Spinal cord (tissue), 10 donors: ENCODE measurements at places on chromosomes 7 and 10. TPM values are rescaled to one million over a fixed set of nuclear protein-coding genes. Genes with fewer than 3 reads are reported as not detected.

R3HCC1L gene
- 9.5 TPM for polyA plus RNA-seq

ZNF282 gene
- polyA plus RNA-seq = 35.0 TPM

TMEM270 gene
- not detected for polyA plus RNA-seq

TRIL gene
- polyA plus RNA-seq = 66.0 TPM

GPNMB gene
- polyA plus RNA-seq = 10.7 TPM

RPEL1 gene
- not detected for polyA plus RNA-seq

ITIH2 gene
- 28.7 TPM for polyA plus RNA-seq

GOLGA7B gene
- 42.7 TPM for polyA plus RNA-seq

VWA2 gene
- polyA plus RNA-seq = 4.7 TPM

ZNF485 gene
- polyA plus RNA-seq = 4.0 TPM

SKAP2 gene
- polyA plus RNA-seq = 47.4 TPM

DNA sequence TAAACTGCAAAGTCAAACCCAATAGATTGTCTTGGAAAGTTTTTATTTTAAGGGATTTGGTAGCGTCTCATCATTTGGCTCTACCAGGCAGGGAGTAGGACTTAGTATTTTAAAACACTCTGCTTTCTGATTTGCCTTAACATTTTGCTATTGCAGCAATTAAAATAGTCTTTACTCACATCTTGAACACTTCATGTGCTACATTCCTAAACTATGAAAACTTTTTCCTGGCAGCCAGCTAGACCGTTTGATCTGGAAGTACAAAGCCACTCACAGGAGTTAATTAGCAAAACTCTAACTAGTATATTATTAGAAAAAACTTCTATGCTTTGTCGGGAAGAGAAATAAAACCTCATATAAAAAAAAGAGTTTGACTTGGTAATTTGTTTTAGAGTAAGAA, 111.4 kb downstream of the TFPI2 start:
- no peak for DNase-seq
- H3K27me3 ChIP-seq = no peaks in the 10 kb centered on the region
- no peaks in the 10 kb centered on the region for H3K36me3 ChIP-seq
- H3K4me1 ChIP-seq = no peaks in the 10 kb centered on the region

- no peak overlapping the region for H3K27ac ChIP-seq
- no peaks in the 10 kb centered on the region for H3K4me1 ChIP-seq
- no peak overlapping the region for H3K4me3 ChIP-seq
- DNase-seq = no peak
- H3K27me3 ChIP-seq = no peaks in the 10 kb centered on the region
- no peaks in the 10 kb centered on the region for H3K36me3 ChIP-seq
Observed at GRCh38 chr7:144820552-144820951, 15.3 kb downstream of the TPK1 start.

- H3K27ac ChIP-seq = no peak overlapping the region
- H3K36me3 ChIP-seq = no peaks in the 10 kb centered on the region
- H3K27me3 ChIP-seq = no peaks in the 10 kb centered on the region
- DNase-seq = no peak
Observed at GRCh38 chr7:13725591-13725990, 263.9 kb downstream of the ETV1 start.

- H3K36me3 ChIP-seq = no peaks in the 10 kb centered on the region
- peaks cover 16% of the 10 kb centered on the region for H3K4me1 ChIP-seq
- no peaks in the 10 kb centered on the region for H3K27me3 ChIP-seq
- H3K27ac ChIP-seq = no peak overlapping the region
- DNase-seq = no peak
Observed at GRCh38 chr7:55526770-55527169, 45.5 kb downstream of the VOPP1 start.

DNA sequence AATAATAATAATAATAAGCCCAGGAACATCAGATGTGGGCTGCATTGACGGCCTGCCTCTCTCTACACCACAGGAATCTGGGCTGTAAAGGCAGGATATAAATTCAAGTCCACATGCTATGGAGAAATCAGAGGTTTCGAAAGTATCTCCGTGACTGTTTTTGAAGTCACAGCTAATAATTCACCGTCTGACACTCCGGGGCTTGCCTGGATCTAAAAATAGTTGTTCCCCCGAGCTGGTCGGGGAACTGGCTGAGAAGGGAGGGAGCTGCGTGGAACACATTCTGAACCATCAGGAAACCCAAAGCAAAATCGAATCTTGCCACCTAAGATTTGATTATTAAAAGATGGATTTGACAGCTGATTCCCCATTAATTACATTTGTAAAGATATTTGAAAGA, 35.4 kb downstream of the KLF6 start:
- H3K27ac ChIP-seq = peak overlapping the region; percentile 36
- peak; percentile 40 for DNase-seq
- no peaks in the 10 kb centered on the region for H3K27me3 ChIP-seq
- peaks cover 10% of the 10 kb centered on the region for H3K4me1 ChIP-seq
- H3K4me3 ChIP-seq = no peak overlapping the region

DNA sequence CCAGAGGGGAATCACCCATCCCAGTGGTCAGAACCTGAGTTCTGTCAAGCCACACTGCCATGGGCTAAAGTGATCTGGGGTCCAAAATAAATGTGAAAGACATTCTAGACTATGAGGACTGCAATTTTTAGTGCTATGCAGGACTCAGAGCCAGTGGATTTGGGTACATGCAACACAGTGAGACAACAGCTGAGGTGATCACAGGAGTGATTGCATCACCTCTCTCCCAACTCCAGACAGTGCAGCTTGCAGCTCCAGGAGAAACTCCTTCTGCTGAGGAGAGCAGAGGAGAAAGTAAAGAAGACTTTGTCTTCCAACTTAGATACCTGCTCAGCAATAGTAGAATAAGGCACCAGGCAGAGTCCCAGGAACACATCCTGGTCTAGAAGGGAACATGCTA, 682.0 kb upstream of the POT1 start:
- H3K27ac ChIP-seq = no peak overlapping the region
- no peaks in the 10 kb centered on the region for H3K27me3 ChIP-seq
- no peaks in the 10 kb centered on the region for H3K4me1 ChIP-seq
- no peaks in the 10 kb centered on the region for H3K36me3 ChIP-seq

- H3K27me3 ChIP-seq = no peaks in the 10 kb centered on the region
- no peaks in the 10 kb centered on the region for H3K4me1 ChIP-seq
- H3K36me3 ChIP-seq = no peaks in the 10 kb centered on the region
Observed at GRCh38 chr7:41777894-41778596, 75.2 kb upstream of the INHBA start.

DNA sequence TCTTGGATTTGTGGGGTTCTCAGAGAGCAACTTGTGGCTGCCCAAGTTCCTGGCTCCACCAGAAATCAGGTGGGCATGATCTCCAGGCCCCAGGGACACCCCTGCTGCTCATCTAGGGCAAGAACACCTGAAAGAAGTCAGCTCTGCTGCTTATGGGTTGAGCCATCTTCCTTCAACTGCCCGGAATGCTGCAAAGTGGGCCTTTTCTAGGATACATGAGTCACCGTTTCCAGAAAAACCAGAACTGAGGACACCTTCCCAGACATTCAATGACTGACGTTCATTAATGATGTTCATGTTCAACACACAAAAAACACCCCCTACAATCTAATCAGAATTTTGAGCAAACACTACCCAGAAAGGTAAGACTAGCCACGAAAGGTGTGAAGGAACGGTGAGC, 98.0 kb downstream of the MAD1L1 start:
- H3K4me1 ChIP-seq = peaks cover 40% of the 10 kb centered on the region
- no peak for DNase-seq
- no peak overlapping the region for H3K27ac ChIP-seq
- H3K36me3 ChIP-seq = peaks cover 52% of the 10 kb centered on the region

DNA sequence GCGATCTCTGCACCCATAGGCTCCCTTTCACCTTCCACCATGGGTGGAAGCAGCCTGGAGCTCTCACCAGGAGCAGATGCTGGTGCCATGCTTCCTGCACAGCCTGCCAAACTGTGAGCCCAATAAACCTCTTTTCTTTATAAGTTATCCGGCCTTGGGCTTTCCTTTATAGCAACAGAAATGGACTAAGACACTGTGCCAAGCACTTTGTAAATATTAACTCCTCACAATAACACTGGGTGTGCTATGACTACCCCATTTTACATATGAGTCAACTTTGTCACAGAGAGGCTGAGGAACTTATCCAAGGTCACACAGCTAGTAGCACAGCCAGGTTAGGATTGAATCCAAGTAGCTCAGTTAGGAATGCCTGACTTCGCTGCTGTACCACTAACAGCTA, 79.7 kb upstream of the KCNMA1 start:
- peaks cover 24% of the 10 kb centered on the region for H3K4me1 ChIP-seq
- H3K27me3 ChIP-seq = peaks cover 8% of the 10 kb centered on the region
- no peak overlapping the region for H3K27ac ChIP-seq

GRCh38 chr10:71380841-71381240, 15.9 kb upstream of the CDH23 start:
- no peaks in the 10 kb centered on the region for H3K36me3 ChIP-seq
- peaks cover 16% of the 10 kb centered on the region for H3K4me1 ChIP-seq
- no peak for DNase-seq
- H3K4me3 ChIP-seq = no peak overlapping the region

- H3K4me1 ChIP-seq = peaks cover 15% of the 10 kb centered on the region
- H3K4me3 ChIP-seq = no peak overlapping the region
- no peaks in the 10 kb centered on the region for H3K27me3 ChIP-seq
- no peak overlapping the region for H3K27ac ChIP-seq
Observed at GRCh38 chr10:103541616-103542015, 48.1 kb downstream of the NEURL1 start.

DNA sequence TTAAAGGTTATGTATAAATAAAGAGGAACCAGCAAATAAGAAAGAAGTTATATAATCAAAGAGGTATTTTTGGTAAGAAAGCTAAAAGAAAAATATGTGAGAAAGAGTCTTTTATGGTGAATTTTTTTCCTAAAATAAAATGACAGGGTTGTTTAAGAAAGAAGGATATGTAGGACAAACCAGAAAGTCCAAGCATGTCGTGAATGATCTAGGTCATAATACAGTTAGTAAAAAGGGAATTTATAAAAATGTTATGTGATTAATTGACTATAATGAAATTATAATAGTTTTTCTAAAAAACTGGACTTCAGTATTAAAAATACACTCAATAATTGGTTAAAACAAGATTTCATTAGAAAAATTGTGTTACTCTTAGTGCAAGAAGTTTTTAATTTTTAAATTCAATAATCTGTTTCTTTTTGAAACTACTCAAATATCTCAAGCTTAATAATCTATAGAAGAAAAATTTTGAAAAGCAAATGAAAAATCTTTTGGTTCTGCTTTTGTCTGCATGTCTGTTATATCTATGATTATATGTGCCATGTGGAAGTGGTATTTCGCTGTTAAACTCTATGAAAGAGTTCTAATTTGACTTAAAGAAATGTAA, 23.3 kb downstream of the AVL9 start:
- H3K4me1 ChIP-seq = no peaks in the 10 kb centered on the region
- H3K36me3 ChIP-seq = no peaks in the 10 kb centered on the region
- H3K27ac ChIP-seq = no peak overlapping the region

DNA sequence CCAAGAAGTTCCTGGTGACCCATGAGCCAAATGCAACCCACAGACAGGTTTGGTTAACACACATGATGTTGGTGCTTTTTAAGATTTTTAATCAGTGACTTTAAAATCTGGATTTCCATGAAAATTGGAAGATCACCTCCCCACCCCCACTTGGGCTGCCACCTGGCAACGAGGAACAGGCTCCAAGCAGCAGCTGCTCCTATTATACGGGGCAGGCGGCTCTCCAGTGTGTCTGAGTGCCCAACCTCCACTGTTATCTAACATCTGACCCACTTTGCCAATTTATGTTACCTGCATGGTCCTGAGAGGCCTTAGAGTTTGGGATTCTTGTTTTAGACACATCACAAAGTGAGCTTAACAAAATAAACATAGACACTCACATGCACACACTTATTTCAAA, 56.4 kb downstream of the SGMS1 start:
- no peaks in the 10 kb centered on the region for H3K36me3 ChIP-seq
- DNase-seq = no peak
- H3K4me3 ChIP-seq = no peak overlapping the region
- H3K27me3 ChIP-seq = no peaks in the 10 kb centered on the region
- H3K27ac ChIP-seq = no peak overlapping the region

DNA sequence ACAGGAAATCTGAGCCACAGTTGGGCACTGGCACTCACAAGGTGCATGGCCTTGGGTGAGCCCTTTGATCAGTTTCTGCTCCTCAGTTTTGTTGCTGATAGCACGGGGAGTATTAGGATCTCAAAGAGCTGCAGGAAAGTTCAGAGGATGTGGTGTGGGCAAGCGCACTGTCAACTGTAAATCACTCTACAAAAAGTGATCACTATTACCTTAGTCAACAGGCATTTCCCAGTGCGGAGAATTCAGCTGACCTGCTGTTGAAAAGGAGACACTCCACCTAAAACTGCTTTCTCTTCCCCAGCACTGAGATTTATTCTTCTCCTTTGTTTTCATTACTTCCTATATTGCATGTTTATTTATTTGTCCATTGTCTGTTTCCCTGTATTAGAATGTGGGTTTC, 331.0 kb downstream of the PRPF18 start:
- H3K27ac ChIP-seq = no peak overlapping the region
- DNase-seq = no peak
- peaks cover 11% of the 10 kb centered on the region for H3K4me1 ChIP-seq

DNA sequence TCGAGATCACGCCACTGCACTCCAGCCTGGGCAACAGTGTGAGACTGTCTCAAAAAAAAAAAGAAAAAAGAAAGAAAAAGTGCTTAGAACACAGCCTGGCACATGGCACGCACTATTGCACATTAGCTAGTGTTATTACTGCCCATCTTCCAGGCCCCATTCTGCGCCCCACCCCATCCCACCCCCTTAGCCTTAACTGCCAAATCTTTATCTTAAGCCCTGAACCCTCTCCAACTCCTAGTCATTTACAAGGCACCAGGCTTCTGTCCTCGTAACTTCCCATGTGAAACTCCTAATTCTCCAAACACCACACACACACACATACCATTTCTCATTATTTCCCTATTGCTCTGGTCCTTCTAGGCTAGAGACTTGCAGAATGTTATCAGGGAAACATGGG, 4.8 kb downstream of the FRAT2 start:
- no peaks in the 10 kb centered on the region for H3K27me3 ChIP-seq
- no peak for DNase-seq
- peaks cover 23% of the 10 kb centered on the region for H3K4me1 ChIP-seq
- no peak overlapping the region for H3K4me3 ChIP-seq
- no peak overlapping the region for H3K27ac ChIP-seq

- peaks cover 16% of the 10 kb centered on the region for H3K4me1 ChIP-seq
- H3K36me3 ChIP-seq = no peaks in the 10 kb centered on the region
- DNase-seq = no peak
- no peak overlapping the region for H3K27ac ChIP-seq
- no peaks in the 10 kb centered on the region for H3K27me3 ChIP-seq
Observed at GRCh38 chr10:43878386-43878785, 229.7 kb upstream of the ZNF32 start.

DNA sequence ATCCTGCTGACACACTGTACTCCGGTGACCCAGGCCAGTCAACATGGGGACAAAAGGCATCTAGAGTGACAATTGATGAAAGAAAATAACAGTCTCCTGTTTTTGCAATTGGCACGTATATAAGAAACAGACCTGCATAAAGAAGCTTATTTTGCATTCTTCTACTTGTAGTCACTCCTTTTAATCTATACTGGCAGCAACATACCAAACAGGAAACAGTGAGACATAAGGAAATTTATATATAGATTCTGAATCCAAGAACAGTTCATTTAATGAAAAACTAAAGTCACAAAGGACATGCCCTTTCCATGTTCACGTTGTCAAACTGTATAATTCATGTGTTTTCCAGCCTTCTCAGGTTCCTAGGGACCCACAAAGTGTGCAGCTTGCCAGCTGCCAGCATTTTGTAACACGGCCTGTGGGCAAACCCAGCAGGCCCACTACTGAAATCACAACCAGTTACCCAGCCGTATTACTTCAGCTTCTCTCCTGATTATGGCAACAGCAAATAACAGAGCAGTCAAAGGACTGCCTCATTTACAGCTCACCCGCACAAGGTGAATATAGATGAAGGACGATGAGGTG, 72.3 kb downstream of the AMPH start:
- no peaks in the 10 kb centered on the region for H3K36me3 ChIP-seq
- H3K27ac ChIP-seq = no peak overlapping the region
- H3K4me3 ChIP-seq = no peak overlapping the region
- no peaks in the 10 kb centered on the region for H3K27me3 ChIP-seq
